ENCODE measurements at places on chromosomes 12 and 14.

GRCh38 chr12:108237272-108237671, 101.8 kb downstream of the CMKLR1 start:
- no peak for DNase-seq

DNA sequence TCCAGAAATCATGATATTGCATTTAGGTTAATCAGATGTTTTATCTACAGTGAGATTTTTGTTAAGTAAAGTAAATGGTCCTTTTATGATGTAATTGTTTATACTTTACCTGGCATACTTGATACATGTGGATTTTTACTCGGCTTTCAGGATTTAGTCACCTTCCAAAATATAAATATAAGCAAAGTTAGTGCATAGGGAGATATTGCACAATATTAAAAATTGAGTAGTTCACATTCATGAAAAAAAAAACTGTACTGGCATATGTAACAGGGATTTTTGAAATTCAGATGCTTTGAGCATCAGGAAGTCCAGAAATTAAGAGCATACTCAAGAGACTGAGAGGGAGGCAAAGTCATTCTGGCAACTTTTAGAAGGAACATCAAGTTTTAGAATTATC, 173.5 kb downstream of the PLCZ1 start:
- DNase-seq = no peak

- no peak for DNase-seq
Observed at GRCh38 chr12:124242529-124243065, 52.3 kb upstream of the RFLNA start.

DNA sequence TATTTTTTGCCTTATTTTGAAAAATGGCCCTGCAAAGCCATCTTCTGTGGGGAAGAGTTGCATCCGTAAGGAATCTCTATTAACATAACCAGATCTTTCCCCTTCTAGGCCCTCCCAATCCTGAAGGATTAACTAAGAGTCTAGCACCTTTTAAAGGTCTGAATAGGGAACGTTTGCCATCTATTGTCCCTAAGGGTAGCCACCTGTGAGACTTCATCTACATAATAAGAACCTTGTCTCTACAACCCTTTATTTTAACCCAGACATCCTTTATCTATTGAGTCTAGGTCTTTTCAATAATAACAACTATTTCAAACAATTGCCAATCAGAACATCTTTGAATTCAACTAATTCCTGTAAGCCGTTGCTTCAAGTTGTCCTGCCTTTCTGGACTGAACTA, 4.4 kb downstream of the EDDM3B start:
- DNase-seq = no peak

DNA sequence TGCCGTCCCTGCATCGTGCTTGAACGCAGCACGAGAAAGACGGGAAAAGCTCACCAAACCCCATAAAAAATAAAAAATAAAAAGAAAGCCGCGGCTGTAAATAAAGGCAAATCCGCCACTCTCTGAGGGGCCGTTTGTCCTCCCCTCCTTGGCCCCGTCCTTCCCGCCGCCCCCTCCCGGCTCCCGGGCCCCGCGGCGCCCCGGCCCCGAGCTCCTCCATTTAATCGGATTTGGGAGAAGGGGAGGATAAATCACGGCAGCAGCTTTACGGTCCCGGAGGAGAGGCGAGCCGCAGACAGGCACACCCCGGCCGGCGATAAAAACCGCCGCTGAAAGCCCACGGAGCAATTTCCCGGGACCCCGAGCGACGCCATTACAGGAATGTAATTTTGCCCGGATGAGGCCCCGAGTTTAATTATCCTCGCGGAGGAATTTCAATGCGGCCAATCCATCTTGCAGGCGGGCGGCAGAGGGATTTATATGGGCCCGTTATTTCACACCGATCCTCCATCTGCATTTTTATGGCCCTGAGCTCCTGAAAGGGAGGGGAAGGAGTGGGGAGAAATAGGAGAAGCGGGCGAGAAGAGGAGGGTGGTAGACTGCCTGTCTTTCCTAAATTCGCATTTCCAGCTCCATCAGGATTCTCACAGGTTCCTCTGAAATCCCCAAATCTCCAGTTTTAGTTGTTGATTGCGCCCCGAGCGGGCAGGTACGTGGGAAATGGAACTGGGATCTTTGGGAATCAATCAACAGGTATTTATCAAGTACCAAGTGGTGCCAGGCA, 1.3 kb upstream of the ATP5MC2 start:
- peak; percentile 43 for DNase-seq
